ENCODE measurements at places on chromosomes 4 and X.

DNA sequence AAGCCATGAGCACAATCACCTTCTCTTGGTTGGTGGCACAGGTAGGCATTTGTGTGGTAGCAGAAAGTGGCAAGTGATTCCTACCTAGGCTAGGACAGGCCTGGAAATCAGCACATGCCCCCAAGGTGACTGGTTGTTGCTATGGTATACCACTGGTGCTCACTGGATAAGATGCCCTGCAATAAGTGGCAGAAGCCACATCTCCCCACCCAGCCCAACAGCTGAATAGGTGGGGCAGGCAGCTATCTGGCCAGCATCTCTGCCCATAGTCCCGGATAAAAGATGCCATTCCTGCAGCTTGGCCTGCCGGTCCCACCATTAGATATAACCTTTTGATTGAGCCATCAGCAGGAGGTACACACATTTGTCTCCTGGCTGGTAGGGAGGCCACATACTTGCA lies 21.1 kb downstream of the AMER1 start:
- no peak for DNase-seq

DNA sequence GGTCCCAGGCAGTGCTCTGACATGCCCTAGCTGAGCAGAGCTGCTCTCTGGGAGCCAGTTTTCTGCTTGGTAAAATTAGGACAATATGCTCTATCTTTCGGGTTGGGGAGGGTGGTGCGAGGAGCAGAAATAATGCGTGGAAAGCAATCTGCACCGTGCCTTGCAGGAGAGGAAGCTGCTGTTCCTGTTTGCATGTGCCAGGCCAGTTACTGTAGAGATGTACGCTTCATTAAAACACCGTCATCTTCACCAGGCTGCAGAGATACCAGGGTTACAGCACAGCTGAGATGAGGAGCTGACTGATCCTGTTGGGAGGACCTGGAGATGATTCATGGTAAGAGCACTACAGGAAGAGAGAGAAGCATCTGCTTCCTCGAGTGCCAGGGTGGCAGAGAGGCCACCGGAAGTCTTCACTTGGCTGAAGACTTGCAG lies 29.5 kb upstream of the IRF2 start:
- no peak for DNase-seq

DNA sequence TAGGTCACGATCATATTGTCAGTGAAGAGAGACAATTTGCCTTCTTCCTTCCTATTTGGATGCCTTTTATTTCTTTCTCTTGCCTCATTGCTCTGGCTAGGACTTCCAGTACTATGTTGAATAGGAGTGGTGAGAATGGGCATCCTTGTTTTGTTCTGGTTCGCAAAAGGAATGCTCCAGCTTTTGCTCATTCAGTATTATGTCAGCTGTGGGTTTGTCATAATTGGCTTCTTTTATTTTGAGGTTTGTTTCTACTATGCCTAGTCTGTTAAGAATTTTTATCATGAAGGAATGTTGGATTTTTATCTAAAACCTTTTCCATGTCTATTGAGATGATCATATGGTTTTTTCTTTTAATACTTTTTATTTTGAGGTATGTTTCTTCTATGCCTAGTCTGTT lies 152.3 kb upstream of the MAD2L1 start:
- DNase-seq = no peak

DNA sequence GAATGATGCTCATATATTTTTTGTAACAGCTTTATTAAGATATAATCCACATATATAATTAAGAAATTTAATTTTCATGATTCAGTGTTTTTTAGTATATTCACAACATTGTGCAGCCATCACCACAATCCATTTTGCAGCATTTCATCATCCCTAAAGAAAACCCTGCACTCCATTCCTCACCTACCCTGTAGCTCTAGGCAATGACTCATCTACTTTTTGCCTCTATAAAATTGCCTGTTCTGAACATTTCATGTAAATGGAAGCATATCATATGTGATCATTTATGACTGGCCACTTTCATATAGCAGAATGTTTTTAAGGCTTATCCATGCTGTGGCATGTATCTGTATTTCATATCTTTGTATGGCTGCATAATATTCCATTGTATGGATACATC lies 339.9 kb downstream of the MAPK10 start:
- DNase-seq = no peak

GRCh38 chr4:141541851-141542250 lies 94.5 kb upstream of the IL15 start:
- DNase-seq = no peak

GRCh38 chrX:8845469-8845868 lies 44.3 kb upstream of the FAM9A start:
- DNase-seq = no peak

DNA sequence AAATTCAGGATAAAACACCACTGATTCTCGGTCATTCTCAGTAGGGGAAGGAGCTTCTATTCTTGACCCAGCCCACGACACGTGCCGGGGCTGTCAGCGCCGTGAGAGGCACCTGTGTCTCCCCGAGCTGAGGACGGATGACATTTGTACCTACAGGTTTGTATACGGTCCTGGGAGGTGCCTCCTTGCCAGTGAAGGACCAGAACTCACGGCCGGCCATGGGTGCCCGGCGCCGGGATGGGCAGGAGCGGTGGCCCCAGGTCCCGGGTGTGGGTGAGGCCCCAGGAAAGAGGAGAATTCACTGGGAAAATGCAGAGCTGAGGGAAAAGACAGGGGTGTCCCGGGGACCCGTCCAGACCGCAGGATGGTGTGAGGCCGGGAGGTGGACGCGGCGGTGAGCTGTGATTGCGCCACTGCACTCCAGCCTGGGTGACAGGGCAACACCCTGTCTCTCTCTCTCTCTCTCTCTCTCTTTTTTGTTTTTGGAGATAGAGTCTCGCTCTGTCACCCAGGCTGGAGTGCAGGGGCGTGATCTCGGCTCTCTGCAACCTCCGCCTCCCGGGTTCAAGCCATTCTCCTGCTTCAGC lies 48.9 kb upstream of the PPP2R3B start:
- DNase-seq = no peak

GRCh38 chr4:147846318-147847155 lies 114.6 kb downstream of the ARHGAP10 start:
- no peak for DNase-seq

- no peak for DNase-seq
Measured at GRCh38 chr4:15148199-15148598, 145.9 kb downstream of the CPEB2 start.

DNA sequence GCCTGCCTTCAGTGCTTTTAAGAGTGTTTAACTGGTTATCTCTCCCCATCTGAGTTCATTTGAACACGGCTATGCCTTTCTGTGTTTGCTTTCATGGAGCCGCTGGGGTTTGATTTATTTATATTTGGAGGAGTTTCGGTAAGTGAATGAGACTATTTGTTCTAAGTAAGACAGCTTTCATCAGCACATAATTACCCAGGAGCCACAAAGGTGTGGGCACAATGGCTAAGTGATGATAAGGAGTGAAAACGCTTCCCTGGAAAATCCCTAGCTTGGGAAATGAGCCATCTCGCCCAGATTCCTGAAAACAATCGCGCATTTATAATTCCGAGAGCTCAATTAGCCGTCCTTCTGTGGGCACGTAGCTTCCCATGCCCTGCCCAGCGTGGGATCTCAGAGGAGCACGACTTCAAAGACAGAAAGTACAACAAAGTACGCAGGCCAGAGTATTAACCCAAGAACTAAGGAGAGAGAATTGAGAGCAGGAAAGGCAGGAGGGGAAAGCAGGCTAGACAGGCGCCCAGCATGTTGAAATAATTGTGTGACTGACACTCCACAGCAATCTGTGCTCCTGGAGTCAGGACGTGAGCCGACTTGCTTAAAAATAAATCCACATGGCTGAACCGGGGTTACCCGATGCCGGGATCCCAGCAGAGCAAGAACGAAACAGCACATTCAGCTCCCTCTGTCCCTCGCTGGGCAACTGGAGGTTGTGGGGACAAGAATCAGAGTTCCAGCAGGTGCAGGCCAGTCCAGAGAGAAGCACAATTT lies 99.0 kb downstream of the DHRSX start:
- no peak for DNase-seq

- DNase-seq = no peak
Measured at GRCh38 chr4:151129796-151130195, 30.4 kb downstream of the RPS3A start.

DNA sequence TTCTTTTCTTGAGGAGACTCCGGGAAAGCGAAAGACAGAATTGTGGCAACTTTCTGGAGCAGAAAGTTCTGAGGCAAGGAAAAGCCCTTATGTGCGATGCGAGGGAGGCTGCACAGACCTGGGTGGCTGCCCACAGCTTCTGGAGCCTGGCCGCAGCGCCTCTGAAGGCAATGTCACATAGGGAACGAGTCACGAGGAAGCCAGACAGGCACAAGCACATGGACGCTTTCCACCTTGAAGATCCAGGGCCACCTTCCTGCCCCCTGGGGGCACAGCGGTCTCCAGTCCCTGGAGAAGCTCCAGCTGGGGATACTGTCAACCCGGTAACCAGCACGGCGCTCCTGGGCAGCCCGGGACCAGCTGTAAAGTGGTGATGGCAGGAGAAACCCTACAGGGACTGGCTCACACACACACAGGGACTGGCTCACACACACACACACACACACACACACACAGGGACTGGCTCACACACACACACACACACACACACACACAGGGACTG lies 69.8 kb downstream of the MTNR1A start:
- no peak for DNase-seq

GRCh38 chrX:12118134-12118533 lies 20.1 kb upstream of the FRMPD4 start:
- DNase-seq = no peak

DNA sequence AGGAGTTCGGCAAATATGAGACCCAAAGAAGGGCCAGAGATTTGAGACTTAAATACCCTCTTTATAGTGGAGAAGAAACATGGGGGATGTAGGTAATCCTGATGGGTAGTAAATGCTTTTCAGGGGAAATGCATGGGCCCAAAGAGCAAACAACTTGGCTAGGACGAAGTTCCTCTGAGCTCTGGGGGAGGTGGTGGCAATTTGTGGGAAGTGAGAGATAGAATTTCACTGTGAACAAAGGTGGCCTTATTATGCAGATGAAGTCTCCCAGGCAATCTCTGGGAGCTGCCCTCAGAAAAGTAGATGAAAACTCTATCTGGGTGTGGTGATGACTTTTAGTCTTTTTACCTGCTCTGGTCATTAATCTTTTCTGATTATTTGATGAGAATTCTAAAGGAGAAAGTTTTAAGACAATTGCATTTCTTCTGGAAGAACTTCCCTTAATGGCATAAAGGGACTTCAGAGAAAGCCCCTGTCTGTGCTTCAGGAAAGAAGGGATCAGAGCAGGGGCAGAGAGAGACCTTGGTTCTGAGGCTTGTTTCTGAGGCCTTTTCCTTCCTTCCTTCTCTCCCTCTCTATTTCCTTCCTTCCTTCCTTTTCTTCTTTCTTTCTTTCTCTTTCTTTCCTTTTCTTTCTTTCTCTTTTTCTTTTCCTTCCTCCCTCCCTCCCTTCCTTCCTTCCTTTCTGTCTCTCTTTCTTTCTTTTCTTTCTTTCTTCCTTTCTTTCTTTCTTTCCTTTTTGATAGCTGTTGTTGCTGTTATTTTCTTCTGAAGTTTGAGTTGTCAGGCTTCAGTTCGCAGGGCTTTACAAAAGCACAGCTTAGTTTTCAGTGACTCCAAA lies 37.5 kb upstream of the MAOA start:
- DNase-seq = no peak

- DNase-seq = no peak
Measured at GRCh38 chrX:118496763-118497079, 1.1 kb downstream of the DOCK11 start.

GRCh38 chr4:122053186-122053585 lies 98.9 kb upstream of the BLTP1 start:
- no peak for DNase-seq

GRCh38 chr4:144655491-144655890 lies 9.5 kb downstream of the HHIP start:
- no peak for DNase-seq

DNA sequence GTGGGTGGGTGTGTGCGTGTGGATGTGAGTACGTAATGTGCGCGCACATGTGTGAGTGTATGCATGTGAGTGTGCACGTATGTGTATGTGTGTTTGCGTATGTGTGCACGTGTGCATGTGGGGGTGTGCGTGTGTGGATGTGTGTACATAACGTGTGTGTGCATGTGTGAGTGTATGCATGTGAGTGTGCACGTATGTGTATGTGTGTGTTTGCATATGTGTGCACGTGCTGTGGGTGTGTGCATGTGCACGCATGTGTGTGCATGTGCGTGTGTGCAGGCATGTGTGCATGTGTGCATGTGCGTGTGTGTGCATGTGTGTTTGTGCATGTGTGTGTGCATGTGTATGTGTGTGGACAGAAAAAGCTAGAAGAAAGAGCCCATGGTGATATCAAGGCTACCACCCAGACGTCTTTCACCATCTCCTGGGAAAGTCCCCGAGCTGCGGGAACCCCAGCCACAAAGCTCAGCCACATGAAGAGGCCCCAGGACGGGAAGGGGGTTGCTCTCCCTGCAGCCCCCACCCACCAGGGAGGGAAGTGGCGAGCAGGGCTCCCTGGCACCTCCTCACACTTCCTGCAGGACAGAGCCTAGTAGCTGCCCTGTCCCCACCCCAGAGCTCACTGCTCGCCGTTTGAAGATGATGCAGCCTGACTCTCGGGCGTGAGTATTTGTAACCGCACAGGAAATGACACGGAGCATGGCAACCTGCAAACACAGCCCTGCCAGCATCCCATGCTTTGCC lies 108.3 kb downstream of the DCTD start:
- DNase-seq = no peak

- peak; percentile 75 for DNase-seq
Measured at GRCh38 chr4:168540086-168540485, 43.2 kb downstream of the PALLD start.

DNA sequence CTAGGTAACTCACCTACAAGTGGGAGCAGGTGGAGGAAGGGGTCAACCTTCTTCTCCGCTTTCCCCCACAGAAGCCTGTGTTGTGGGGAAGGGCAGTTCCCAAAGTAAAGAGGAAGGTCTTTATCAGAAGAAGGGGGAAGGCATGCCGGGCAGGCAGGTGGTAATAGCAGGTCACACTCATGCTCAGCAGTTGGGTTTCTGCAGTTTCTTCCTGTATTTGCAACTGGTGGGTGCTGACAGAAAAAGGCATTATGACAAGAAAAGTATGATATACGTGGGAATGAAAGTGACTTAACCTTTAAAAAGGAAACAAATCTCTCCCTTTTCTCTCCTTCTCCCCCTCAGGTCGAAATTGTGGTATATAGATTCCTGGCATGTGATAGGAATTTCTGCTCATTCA lies 3.7 kb downstream of the MTMR1 start:
- no peak for DNase-seq

- peak; percentile 20 for DNase-seq
Measured at GRCh38 chrX:11438767-11439166, 145.6 kb downstream of the AMELX start.

GRCh38 chr4:7298619-7299009 lies 106.3 kb downstream of the SORCS2 start:
- no peak for DNase-seq

Data from NCI-H460 (cell line).